ENCODE measurements at places on chromosomes 4 and X. TPM values are rescaled to one million over a fixed set of nuclear protein-coding genes. Genes with fewer than 3 reads are reported as not detected.

- no peak for DNase-seq
These were observed 111.5 kb downstream of the MID1 start for GRCh38 chrX:10508891-10509290.

GRCh38 chr4:992297-993110 lies 700 bp downstream of the SLC26A1 start:
- DNase-seq: no peak

DNA sequence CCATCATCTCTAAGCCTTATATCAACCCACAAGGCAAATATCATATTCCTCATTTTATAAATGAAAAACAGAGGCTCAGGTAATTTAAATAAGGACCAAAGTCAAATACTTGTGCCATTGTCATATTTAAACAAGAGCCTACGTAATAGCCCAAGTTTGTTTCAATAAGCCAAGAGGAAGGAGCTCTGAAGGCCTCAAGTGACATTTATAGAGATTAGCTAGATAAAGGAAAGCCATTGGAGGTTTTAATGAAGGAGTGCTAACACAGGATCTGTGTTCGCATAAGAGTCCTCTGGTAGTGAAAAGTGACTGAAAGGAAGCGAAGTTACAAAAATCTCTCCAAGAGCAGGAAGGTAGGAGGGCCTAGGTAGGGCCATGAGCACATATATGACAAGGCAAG lies 384.9 kb upstream of the NOCT start:
- DNase-seq: no peak

DNA sequence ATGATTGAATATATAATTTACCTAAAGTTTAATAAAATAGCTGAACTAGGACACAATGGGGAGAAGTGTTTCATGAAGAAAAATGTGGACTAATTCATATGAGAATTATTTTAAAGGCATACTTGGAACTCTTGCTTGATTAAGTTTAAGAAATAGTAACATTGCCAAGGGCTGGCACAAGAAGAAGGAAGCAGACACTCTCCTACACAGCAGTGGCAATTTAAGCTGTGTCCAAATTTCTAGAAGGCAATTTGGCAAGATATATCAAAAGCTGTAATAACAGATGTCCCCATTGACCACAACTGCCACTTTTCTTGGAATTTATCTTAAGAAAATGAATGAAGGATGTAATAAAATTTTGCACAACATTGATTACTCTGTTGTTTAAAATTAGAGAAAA lies 209.5 kb upstream of the S100G start:
- no peak for DNase-seq

DNA sequence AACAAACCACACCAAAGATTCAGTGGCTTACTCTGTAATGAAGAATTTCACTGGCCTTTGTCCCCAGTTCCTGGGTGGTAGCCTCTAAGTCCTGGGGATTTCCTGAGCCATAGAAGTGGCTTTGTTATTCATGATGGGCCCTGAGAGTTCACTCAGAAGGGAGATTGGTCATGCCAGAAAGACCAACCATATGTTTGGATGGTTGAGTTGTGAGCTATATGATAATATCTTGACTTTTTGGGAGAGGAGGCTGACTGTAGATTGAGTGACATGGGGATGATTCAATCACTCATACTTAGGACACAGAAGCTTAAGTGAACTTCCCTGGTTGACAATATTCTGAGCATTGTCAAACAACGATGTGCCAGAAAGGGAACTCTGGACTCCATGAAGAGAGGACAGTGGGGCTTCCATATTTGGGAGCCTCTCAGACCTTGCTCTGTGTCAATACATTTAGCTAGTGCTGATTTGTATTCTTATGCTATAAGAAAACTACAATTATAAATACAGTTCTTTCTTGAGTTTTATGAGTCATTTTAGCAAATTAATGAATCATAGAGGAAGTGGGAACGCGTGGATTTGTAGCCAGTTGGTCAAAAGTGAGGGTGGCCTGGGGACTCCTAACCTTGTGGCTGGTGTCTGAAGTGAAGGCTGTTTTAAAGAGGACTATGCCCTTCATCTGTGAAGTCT lies 392.0 kb downstream of the GBA3 start:
- no peak for DNase-seq

DNA sequence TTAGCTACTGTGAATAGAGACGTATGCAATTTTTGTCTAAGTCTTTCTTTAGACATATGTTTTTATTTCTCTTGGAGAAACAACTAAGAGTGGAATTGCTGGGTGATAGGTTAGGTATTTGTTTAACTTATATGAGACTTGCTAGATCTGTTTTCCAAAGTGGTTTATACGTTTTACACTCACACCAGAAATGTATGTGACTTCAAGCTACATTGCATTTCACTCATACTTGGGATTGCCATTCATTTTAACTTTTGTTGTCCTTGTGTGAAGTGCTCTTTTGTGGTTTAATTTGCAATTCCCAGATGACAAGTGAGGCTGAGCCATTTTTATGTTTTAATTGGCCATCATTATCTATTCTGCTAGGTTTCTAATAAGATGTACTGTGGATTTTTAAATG lies 817.2 kb downstream of the GLUD2 start:
- no peak for DNase-seq

The MAOA gene
- 102 TPM for total RNA-seq

GRCh38 chrX:44675362-44676024 lies 132.8 kb upstream of the FUNDC1 start:
- no peak for DNase-seq

The RAB9B gene
- 0.98 TPM for total RNA-seq

GRCh38 chr4:68209003-68209402 lies 36.5 kb downstream of the TMPRSS11B start:
- DNase-seq: no peak

DNA sequence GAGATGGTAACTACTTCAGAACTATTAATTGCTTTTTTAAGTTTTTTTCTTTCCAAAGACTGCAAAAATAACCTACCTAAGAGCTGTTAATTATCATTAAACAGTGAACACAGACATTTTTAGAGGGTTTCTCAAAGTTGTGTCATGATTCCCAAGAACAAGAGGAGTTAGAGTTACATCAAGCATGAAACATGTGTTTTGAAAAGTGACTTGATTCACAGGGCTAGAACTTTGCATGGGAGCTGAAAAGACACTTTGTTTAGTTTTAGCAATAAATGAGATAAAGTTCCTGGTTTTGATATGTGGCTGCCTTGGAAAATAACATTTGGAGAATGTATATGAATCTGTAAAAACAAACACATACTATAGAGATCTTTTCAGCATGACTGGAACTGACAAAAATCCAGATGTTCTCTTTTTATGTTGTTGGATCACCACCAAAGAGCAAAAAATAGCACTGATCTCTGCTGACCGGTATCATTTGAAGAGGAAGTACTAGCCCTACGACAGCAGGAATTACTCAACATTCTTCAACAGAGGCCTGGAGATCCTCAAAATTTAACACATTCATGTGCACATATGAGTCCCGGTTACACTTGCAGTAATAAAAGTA lies 173.0 kb upstream of the PCDH18 start:
- no peak for DNase-seq

The REELD1 gene
- 0.74 TPM for total RNA-seq

The GCNA gene
- 9.1 TPM for total RNA-seq

The ANK2 gene
- total RNA-seq: 64.6 TPM

GRCh38 chr4:173448608-173449379 lies 49.9 kb upstream of the SCRG1 start:
- DNase-seq: no peak

The SATL1 gene
- total RNA-seq: not detected

GRCh38 chrX:38494239-38494823 lies 67.0 kb upstream of the TSPAN7 start:
- DNase-seq: no peak

The RBMXL3 gene
- total RNA-seq: not detected

GRCh38 chr4:62117886-62118285 lies 917.8 kb downstream of the ADGRL3 start:
- no peak for DNase-seq

DNA sequence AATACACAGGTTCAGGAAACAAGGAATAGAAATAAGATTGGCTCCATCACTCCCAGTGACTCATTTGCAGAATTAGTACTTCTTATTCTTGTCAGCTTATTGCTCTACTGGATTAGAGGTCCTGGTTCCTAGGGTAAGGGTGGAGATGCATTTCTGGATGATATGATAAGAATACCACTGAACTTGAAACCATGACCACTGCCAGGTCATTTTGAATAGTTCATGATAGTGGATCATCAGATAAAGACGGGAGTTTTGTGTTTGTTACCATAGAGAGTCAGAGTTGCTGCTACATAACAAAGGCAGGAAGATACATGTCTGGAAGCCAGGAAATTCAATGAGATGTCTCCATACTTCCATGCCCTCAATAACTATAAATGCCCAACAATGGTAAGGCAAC lies 109.2 kb upstream of the FAT1 start:
- DNase-seq: no peak

- no peak for DNase-seq
These were observed 81.2 kb downstream of the ABLIM2 start for GRCh38 chr4:8077181-8078108.

GRCh38 chrX:53831662-53832635 lies 145.4 kb upstream of the HUWE1 start:
- DNase-seq: no peak

GRCh38 chrX:23365541-23365940 lies 30.9 kb downstream of the PTCHD1 start:
- no peak for DNase-seq

DNA sequence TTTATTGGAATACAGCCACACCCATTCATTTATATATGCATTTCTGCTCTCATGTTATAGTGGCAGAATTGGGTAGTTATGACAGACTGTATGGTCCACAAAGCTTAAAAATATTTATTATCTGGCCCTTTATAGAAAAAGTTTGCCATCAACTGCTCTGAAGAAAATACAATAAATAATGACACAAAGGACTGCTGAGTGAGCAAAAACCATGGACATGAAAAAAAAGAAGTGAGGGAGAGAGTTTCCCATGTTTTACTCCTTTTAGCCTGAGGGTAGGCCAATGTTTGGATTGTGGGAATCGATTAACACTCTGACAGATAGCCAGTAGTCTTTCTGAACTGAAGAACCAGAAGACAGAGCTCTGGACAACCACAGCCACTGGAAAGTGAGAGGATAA lies 149.2 kb downstream of the CHRDL1 start:
- no peak for DNase-seq

The PGAM4 gene
- total RNA-seq: not detected

DNA sequence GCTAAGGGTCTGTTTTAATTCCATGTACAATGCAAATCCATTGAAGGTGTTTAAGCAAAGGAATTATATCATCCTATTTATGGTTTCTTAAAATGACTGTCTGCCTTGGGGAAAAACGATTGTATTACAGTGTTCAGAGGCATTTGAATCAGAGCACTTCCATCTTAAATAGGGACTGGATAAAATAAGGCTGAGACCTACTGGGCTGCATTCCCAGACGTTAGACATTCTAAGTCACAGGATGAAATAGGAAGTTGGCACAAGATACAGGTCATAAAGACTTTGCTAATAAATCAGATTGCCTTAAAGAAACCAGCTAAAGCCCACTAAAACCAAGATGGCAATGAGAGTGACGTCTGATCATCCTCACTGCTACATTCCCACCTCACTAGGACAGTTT lies 1167.2 kb upstream of the PABPC4L start:
- no peak for DNase-seq

The PLRG1 gene
- 41.3 TPM for total RNA-seq

- DNase-seq: no peak
These were observed 384.6 kb downstream of the DTHD1 start for GRCh38 chr4:36665985-36666527.

The ETDC gene
- not detected for total RNA-seq

DNA sequence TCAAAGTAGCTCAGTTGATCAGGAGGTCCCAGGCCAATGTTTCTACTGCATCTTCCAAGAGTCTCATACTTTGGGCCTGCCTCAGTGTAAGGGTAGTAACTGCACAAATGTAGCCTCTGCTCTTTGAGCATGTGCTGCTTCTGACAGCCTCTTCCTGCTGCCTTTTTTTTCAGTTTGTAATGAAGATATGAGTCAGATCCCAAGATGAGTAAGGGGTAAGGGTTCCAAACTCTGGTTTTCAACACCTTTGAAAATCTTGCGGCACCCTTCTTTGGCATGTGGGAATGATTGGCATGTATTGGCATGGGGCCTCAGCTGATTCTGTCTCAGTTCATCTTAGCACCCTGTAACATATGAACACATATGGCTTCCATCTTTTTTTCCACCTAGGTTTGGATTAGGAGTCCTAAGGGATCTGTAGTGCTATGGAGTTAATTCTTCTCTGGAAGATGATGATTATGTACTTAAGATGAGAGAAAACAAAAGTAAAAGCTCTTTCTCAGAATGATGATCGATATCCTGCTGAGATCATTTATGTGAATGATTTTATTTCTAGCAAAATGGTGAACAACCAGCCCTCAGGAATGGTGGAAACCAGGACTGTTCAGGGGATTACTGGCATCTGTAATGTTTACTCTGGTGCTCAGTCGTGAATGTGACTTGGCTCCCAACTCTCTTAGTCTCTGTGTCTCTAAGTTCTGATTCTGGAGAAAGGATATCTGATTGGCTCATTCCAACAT lies 118.7 kb upstream of the PRPS2 start:
- no peak for DNase-seq

The COL4A6 gene
- total RNA-seq: 10.3 TPM

The CPZ gene
- total RNA-seq: 26.3 TPM

DNA sequence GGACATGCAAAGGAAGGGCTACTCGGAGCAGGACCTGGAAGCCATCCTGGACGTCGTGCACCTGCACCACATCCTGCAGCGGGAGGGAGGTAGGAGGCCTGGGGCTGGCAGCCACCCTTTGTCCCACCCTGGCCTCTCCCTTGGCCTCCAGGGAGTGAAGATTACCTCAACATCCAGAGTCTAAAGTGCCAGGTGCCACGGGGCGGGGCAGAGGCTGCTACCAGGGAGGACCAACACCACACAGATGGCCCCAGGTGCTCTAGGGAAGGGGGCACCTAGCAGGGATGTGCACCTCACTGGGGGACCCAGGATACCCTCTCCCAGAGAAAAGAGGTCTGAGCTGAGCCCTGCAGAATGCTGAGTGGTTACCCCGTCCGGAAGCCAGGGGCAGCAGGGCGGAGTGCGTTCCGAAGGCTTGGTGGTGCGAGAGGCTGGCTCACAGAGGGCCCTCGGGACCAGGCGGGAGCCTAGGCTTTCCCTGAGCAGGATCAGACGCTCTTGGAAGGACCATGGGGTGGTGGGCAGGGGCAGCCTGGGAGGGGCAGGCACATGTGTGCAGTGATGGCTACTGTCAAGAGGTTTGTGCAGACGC lies 16.1 kb downstream of the ABCD1 start:
- no peak for DNase-seq

- no peak for DNase-seq
These were observed 793.6 kb upstream of the INTU start for GRCh38 chr4:126838941-126839679.

- DNase-seq: no peak
These were observed 19.1 kb upstream of the LAP3 start for GRCh38 chr4:17557880-17558279.

The KLF8 gene
- total RNA-seq: 33.1 TPM

DNA sequence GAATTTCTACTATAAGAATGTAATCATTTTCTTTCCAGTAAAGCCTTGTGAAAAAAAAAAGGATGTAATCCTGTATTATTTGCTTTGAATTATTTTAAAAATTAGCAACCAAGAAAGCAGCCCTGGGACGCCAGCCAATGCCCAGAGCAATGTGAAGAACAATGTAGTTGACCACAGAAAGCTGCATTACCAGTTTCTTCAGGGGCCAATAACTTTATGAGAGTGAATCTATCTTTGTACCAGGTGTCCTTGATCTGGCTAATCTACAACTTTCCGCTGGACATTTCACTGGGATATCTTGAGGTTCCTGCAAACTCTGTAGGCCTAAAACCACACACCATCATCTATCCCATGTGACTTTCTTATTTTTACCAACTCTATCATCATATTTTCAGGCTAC lies 7.6 kb upstream of the KLHL2 start:
- DNase-seq: no peak

Measured in vagina (tissue), 2 donors.